ENCODE measurements at places on chromosomes 4 and X.

- no peak for DNase-seq
Observed at GRCh38 chrX:73799888-73800287, 236.9 kb downstream of the CHIC1 start.

DNA sequence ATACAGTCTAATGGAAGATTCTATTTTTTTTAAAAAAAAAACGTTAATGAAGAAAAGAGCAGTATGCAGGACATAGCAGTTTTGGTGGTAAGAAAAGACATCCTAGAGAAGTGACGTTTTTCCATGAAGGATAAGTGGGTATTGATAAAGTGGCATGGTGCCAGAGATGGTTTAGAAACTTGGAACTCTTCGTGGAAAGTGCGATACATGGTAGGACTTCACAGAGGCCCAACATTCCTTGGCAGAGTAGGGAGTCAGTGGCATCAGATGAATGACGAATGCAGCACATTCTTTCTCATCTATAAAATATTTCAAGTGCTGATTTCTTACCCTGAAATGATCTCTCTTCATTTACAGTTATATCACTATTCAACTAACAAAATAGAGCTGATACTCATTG, 298.7 kb downstream of the CCSER1 start:
- DNase-seq: no peak

DNA sequence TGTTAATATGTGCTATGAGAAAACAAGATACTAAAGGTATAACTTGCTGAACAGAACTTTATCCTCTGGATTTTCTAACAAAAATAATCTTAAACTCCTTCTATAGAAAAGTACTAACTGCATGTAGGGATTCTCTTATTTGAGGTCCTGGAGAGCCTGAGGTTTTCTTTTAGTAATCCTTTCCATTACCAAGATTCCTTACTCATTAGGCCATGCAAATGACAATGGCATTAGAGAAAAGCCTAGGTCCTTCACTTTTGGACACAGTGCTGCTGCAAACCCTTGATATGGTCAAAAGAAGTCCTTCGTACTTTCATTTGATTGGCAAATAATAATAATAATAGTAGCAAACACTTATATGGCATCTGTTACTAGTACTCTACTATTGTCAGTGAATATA, 3.2 kb downstream of the MMRN1 start:
- DNase-seq: no peak

- no peak for DNase-seq
Observed at GRCh38 chr4:10035130-10035529, 13.8 kb upstream of the SLC2A9 start.

- no peak for DNase-seq
Observed at GRCh38 chr4:6308899-6309643, 39.4 kb downstream of the WFS1 start.

- no peak for DNase-seq
Observed at GRCh38 chr4:154569028-154569427, 6.2 kb downstream of the FGB start.

DNA sequence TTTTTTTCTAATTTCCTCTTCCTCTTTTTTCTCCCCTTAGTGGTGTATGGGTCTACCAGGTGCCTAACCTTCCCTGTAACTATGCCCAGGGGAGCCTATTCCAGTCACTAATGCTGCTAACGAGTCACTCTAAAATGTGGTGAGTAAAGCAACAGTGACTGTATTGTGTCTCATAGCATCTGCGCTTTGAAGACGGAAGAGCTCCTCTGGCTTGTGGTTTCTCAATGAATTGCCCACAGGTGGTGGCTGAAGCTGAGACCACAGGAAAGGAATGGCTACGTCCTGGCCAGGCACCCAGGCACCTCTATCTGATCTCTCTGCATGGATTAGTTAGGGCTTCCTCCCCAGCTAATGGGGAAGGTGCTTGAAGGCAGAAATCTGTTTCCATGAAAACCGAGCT, 763.5 kb upstream of the FRG1 start:
- DNase-seq: no peak

- DNase-seq: no peak
Observed at GRCh38 chrX:107485013-107485412, 35.6 kb downstream of the FRMPD3 start.

- DNase-seq: no peak
Observed at GRCh38 chrX:39577985-39578869, 519.5 kb downstream of the BCOR start.

DNA sequence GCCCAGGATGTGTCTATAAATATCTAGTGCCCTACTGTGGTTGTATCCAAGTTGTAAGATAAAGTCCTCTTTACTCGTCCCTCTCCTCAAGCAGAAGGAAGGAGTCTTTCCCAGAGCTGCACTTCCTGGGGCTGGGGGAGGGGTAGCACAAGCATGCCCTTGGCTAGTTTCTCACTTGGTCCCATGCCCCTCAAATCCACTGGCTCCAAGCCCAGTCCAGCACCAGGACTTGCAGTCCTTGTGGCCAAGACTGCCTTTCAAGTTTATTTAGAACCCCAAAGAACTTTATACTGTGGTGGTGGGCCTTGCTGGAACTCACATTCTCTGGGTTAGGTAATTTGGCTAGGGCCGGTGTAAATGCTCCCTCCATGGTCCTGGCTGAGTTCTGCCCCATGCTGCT, 43.2 kb upstream of the SLC10A4 start:
- DNase-seq: no peak

DNA sequence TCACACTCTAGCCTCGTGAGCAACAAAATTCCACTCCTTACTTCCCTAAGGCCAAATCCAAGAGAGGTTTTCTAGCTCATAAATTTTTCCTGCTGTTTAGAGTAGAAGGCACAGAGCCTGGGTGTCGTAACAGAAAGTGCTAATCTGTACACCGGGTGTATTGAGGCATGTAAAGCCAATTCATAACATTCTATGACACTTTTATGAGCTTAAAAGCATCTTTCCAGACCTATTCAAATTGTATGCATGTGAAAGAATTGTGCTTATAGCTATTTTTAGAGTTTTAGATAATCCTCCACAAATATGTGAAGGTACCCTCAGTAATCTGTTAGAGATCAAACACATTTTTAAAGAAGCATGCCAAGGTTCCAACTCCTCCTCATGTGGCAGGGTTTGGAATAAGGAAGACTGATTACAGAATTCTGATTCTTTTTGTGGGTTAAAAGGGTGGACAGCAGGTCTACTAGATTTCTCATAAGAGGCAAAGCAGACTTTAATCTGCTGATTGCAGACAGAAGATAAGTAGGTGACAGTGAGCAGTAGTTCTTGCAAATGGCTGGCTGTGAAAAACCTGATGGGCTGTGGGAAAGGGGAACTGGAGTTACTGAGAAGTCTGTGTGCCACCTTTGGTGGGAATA, 25.5 kb upstream of the LRCH2 start:
- DNase-seq: peak; percentile 8

GRCh38 chr4:184282895-184283654, 65.4 kb upstream of the ENPP6 start:
- DNase-seq: no peak

GRCh38 chrX:138481649-138482048, 229.9 kb downstream of the FGF13 start:
- no peak for DNase-seq

DNA sequence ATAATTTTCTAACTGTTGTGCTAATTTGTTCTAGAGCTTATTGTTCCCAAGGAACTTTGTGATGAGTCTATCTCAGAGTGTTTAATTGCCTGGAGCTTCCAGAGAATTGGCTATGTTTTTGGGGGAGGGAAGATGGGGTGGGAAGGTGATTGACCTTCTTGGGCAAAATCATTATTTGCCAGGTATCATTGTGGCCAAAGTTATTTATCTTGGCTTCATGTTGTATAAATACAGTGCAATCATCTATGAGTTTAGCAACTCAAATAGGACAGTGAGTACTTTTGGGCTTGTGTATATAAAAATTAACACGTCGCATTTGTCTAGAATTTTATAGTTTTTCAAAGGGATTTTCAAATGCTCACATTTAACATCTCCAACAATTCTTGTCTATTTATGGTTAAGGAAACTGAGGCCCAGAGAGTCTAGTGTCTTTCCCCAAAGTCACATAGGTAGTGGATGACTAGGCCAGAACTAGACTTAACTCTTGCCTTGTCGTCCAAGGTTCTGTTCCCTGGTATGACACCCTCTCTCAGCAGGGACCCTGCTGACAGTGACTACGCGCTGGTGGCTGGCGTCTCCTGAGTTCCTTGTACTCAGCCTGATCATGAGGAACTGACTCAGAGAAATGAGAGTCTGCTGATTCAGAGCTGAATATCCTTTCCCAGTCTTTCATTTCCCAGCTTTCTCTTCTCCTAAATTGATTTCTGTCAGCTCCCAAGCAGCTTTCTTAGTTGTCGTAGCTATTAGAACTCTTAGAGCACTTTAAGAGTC, 27.7 kb downstream of the FNIP2 start:
- DNase-seq: peak; percentile 27

DNA sequence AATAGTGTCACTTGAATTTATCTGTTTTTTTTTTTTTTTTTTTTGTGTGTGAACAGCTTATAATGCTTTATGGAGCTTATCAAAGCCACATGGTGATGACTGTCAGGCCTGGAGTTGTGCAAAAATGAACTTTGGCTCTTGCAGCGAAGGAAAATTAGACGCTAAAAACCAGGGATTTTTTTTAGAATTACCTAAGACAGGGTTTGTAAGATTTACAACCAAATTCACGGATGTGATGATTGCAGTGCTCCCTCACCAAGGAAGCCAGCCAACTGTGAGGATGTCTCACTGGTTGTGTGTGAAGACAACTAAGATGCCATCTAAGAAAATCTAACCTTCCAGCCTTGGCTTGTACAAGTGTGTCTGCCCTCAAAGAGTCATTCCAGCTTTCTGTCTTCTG, 127.1 kb upstream of the SLC4A4 start:
- DNase-seq: no peak

GRCh38 chrX:97155816-97156215, 272.1 kb downstream of the RPA4 start:
- no peak for DNase-seq

GRCh38 chr4:27215220-27215826, 354.7 kb downstream of the STIM2 start:
- DNase-seq: no peak

GRCh38 chrX:85963736-85964135, 83.6 kb downstream of the CHM start:
- DNase-seq: no peak

DNA sequence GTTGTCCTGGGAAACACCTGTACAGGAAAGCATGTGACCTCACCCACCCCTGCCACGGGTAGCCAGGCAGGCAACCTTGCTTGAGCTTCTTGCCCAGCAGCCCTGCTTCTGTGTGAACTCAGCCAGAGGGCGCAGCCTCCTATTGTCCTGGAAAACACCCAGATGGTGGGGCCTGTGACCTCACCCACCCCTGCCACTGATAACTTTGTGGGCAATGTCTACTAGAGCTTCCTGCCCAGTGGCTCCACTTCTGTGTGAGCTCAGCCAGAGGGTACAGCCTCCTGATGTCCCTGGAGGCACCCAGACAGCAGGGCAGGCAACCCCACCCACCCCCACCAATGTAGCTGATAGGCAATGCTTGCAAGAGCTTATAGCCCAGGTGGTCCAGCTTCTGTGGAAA, 146.3 kb downstream of the DTHD1 start:
- no peak for DNase-seq

- no peak for DNase-seq
Observed at GRCh38 chr4:73943555-73943954, 38.3 kb downstream of the PF4 start.

DNA sequence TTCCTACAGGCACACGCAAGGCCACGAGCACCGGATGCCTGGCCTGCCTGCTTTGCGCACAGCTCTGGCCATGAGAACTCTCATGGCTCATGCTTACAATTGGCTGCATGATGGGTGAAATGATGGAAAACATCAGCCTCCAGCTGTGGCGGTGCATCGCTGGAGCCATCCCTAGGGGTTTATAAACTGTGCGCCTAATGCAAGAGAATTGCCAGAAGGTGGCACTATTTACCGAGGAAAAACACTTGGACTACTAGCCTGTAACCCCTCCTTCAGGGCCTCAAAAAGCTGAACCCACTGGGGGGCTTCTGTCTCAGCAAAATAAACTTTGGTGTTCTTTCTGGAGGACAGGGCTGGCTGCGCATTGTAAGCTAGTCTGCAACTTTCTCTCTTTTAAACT, 51.9 kb downstream of the PHKA2 start:
- peak; percentile 15 for DNase-seq

DNA sequence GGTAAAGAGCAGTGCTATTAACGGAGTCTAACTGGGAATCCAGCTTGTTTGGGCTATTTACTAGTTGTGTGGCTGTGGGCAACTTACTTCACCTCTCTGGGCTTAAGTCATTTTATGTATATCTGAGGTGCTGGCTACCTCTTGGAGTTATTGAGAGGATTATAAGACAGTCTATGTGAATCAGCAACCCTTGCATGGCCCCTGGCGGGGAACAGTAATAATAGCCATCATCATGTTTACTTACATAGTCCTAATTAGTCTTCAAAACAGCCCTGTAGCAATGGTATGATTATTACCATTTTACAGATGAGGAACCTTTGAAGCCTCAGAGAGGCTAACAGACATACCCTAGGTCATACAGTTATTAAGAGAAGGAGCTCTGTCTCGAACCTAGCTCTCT, 1.5 kb downstream of the HPRT1 start:
- DNase-seq: peak; percentile 24

GRCh38 chr4:84948056-84948455, 18.4 kb downstream of the WDFY3 start:
- DNase-seq: no peak

DNA sequence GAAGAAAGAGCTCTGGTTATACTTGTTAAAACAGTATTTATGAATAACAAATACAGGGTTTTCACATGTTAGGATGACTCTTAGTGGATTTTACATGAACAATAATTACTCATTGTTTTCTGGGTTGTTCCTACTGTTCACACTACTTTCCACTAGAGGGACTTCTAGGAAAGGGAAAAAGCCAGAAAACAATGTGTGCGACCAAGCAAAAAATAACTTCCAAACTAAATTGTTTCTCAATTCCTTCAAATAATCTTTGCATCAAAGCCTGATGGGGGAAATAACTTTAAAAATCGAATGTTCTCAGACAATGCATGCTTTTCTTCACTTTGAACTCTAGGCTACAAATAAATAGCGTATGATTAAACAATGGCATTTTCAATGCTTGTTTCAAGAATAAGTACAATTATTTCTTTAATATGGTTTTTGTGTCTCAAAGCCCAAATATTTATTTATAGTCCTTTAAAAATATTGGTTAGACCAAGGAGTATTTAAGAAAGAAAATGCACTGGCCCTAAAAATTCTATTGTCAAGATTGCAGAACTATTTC, 72.1 kb upstream of the ETNPPL start:
- peak; percentile 6 for DNase-seq

DNA sequence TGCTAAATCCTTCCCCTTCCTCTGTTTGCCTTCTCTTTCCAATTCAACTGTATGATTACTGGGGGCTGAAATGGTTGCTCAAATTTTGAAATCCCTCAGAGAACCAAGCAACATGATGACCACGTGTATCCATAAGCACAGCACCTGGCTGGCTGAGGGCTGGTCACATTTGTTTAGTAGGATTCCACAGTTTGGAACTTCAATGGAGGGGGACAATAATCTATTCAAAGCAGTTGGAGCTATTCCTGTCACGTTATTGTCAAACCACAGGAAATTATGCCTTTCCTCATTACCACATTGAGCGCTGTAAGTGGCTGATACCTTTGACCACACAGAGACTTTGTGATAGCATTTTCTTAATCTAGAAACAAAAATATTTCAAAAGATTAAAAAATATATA, 7.0 kb downstream of the TMSB4X start:
- DNase-seq: no peak

- DNase-seq: no peak
Observed at GRCh38 chr4:120549011-120549570, 373.4 kb downstream of the PRDM5 start.

- DNase-seq: no peak
Observed at GRCh38 chr4:39456946-39457763, 1.6 kb downstream of the RPL9 start.

Data from erythroblast (primary cell).